Stimulated activated CD4-positive, alpha-beta T cell treated with anti-CD3 and anti-CD28 coated beads, Interleukin-2, amount 100 ng/mL, for 24 hours (primary cell): ENCODE measurements at places on chromosomes 5 and 9.

DNA sequence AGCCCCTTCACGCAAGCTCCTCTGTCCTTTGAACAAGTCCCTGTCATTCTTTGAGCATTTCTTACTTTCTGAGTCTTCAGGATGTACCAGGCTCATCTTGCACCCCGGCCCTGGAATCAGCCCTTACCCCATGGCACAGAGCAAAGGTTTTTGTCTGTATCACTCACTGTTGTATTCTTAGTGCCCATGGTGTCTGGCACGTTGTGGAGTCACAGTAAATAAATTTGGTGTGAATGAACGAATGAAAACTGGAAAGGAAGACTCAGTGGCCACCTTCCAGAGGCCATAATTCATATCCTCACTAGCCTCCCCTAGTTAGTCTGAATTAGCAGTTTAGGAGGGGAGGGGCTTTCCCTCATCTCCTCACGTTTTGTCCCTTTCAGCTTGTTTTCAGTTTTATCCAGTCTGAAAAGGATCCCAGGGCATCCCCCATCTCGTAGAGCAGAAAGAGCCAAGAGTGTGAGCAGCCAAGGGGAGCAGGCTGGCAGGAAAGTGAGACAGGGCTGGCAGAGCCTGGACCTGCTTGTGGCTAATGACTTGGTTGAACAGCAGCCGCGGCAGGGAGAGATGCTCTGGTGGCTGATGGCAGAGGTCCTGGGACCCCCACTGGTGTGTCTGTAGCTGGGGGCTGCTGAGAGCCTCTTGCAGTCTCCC is 42.7 kb downstream of the ZNF618 start:
- no peak for DNase-seq

GRCh38 chr9:109797509-109797908 is 17.5 kb downstream of the PALM2AKAP2 start:
- DNase-seq = no peak

DNA sequence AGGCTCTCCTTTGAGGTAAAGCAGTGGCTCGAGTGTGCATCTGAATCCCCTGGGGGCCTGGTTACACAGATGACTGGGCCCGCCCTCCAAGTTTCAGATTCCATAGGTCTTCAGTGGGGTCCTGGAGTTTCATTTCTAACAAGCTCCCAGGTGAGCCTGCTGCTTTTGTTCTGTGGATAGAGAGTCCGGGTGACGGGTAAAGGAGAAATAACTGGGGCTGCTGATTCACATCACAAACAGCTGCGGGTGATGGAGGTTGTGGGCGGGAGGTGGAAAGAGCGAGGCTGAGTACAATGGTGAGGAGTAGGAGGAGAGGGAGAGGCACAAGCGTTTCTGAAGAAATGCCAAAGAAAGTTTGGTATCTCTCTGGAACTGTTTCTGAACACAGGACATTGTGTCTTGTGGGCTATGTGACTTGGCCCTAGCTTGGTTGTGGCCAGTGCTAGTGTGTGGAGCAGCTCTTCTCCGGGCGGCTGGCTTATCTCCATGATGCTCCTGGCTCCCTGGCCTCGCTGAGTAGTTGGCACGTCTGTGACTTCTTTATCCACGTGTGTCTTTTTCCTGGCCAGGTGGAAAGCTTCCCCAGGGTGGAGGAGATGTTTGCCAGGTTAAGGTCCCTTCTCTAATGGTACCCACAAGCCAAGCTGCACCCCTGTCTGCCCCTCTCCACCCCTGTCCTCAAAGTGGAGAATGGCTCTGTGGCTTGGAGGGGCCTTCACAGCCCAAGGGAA is 61.7 kb downstream of the HSPA4 start:
- DNase-seq = peak; percentile 47

DNA sequence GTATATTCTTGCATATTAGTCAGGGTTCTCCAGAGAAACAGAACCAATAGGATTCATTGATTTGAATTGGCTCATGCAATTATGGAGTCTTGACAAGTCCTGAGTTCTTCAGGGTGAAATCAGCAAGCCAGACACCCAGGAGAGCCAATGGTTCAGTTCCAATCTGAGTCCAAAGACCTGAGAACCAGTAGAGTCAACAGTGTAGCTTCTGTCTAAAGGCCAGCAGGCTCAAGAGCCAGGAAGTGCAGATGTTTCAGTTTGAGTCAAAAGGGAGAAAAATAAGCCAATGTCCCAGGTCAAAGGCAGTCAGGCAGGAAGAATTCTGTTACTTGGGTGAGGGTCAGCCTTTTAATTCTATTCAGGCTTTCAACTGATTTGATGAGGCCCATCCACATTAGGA is 37.8 kb upstream of the ANKRD34B start:
- DNase-seq = no peak

DNA sequence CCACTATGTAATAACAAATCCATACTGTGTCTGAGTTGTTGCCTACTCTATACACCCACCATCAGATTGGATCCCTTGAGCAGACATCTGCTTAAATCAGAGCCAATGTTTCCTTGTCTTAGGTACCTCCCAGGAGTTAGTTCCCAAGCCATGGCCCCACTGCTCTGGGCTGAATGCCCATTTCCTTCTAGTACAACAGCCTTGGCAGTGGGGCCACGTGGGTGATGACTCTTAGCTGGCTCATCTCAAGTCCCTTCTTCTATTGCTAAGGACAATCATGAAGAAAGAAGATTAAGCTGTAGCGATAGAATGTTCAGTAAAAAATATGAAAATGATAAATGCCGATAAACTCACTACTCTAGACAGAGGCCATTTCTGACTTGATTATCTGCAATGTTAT is 16.6 kb downstream of the PTGR1 start:
- no peak for DNase-seq

GRCh38 chr5:147437161-147437596 is 72.7 kb downstream of the DPYSL3 start:
- no peak for DNase-seq

GRCh38 chr5:128763321-128763720 is 202.0 kb upstream of the SLC27A6 start:
- DNase-seq = no peak

- DNase-seq = no peak
These were observed 1.6 kb downstream of the PIP5KL1 start for GRCh38 chr9:127928676-127929624.

GRCh38 chr9:22160221-22160620 is 151.1 kb upstream of the CDKN2B start:
- DNase-seq = no peak

DNA sequence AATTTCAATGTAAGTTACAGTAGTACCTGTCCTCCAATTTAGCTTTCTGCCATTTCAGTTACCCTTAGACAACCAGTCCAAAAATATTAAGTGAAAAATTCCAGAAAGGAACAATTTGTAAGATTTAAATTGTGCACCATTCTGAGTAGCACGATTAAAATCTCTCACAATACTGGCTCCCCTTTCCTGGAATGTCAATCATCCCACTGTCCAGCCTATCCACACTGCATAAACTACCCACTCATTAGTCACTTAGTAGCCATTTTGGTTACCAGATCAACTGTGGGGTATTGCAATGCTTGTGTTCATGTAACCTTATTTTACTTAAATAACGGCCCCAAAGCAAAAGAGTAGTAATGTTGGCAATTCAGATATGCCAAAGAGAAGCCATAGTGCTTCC is 11.6 kb downstream of the KIF24 start:
- no peak for DNase-seq

- DNase-seq = no peak
These were observed 60.0 kb upstream of the KLF9 start for GRCh38 chr9:70474413-70474812.

DNA sequence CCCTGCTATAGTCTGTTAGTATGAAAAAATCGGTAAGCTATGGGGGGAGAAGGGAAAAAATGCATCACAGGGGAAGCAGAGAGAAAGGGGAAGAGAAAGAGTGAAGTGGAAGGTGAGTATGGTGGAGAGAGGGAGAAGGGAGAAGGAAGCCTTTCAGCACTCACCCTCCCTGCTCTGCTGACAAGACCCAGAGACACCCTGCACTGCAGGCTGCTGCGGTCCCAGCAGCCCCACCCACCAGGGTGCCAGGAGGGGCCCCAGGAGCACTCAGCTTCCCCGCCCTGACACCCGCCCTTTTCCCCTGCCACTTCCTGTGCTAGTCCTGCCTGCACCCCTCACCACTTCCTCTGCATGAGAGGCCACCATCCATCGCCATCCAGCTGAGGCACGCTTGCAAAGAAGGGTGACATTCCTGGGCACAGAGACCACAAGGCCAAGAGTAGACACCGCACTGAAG is 12.7 kb downstream of the STK10 start:
- DNase-seq = peak; percentile 89

DNA sequence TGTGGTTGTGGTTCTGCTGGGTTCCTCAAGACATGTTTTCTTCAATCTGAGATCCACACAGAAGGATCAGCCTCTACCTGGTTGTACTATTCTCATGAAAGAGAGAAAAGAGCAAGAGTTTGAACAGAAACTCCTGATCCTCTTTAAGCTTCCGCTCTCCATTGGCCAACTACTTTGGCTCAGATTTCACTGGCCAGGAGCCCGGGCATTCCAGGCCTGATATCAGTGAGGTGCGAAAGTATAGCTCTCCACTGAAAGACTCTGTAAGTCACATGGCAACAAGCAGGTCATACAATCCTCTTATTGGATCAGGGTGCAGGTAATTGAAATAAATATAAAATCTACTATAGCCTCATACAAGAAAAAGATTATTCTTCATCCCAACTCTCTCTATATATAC is 920.5 kb downstream of the TLE4 start:
- DNase-seq = no peak

GRCh38 chr9:83322438-83322837 is 215.8 kb downstream of the FRMD3 start:
- DNase-seq = no peak

GRCh38 chr5:153584126-153584959 is 93.9 kb downstream of the GRIA1 start:
- DNase-seq = no peak

DNA sequence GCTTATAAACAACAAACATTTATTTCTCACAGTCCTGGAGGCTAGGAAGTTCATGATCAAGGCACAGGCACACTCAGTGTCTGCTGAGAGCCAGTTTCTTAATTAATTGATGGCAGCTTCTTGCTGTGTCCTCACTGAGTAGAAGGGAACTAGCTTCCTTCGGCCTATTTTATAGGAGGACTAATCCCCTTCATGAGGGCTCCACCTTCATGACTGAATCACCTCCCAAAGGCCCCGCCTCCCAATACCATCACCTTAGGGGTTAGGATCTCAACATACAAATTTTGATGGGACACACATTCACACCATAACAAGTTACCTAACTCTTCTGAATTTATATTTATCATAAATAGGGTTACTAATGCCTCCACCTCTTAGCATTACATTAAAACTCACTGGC is 129.8 kb downstream of the GNAQ start:
- no peak for DNase-seq

GRCh38 chr5:135063056-135063445 is 29.0 kb upstream of the PITX1 start:
- DNase-seq = no peak
